ENCODE measurements at places on chromosomes 3 and 15.
A peak's percentile ranks its signal among the peaks of the same experiment; 100 is the strongest.

DNA sequence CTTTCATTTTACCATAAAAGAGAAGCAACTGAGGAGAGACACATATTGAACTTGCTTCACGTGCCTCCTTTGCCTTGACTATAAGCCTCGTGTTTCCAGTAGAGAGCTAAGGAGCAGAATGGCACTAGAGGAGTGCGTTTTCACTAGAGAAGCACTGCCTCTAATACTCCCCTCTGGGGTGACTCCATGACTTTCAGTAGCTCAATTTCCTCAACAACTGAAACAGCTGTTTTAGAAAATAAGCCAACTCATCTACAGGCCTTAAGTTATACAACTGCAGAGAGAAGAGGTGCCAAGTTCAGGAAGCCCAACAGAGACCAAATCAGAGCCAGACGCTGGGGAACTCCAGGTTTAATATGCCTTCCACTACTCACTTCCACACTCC is 1.9 kb downstream of the UBP1 start:
- peak; percentile 36 for DNase-seq

GRCh38 chr3:162718697-162719096 is 1222.1 kb downstream of the OTOL1 start:
- DNase-seq = no peak

DNA sequence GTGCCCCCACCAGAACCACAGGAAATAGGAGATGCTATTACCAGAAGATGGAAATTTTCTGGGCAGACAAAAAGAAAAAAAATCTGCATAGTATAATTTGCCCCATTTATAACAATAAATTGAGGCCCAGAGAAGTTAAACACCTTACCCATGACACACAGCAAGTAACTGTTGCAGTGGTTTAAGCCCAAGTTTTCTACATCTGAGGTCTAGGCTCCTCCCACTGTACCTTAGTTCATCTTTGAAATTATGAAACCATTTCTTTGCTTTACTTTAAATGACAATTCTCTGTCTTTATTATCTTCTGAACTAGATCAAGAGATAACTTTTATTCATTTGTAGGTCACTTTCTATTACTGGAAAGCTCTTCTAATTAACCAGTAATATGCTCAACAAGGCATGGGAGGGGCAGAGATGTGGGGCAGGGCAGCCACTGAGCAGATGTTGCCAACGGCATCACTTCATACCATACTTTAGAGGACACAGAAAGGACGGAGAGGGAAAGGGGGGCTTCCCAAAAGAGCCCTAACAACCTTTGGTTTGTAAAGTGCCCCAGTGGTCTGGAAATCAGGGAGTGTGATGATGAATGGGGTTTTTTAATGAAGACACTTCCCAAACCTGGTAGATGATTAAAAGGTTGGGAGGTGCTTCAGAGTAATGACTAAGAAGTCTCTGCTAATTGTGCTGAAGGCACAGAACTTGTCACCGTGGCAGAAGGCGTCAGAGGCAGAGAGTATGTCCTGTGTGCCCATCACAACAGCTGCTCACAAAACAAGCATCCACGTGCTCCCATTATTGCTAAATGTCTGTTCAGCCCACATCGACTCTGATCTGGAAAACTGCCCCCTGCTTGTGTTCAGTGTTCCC is 342.5 kb downstream of the SHQ1 start:
- DNase-seq = no peak

GRCh38 chr15:97456521-97457202 is 503.8 kb upstream of the ARRDC4 start:
- no peak for DNase-seq

DNA sequence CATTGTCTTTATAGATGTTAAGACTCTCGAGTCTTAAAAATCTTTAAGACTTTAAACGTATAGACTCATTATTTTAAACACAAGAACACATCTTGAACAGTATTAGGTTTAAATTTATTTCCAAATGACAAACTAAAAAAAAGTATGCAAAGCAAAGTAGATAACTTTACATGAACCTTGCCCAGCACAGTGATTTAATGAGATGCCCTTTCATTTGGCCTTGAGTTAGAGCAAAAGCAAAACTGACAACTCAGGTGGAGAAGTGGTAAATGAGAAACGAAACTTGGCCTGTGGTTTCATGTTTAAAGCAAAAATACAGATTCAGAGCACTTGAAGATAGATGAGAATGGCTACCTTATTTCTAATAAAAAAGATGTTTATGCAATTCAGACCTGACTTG is 8.6 kb downstream of the GPR15 start:
- no peak for DNase-seq

- DNase-seq = peak; percentile 78
Measured at GRCh38 chr3:9067352-9067975, 104.2 kb upstream of the RAD18 start.

GRCh38 chr15:68428431-68428940 is 3.5 kb downstream of the ITGA11 start:
- DNase-seq = no peak

DNA sequence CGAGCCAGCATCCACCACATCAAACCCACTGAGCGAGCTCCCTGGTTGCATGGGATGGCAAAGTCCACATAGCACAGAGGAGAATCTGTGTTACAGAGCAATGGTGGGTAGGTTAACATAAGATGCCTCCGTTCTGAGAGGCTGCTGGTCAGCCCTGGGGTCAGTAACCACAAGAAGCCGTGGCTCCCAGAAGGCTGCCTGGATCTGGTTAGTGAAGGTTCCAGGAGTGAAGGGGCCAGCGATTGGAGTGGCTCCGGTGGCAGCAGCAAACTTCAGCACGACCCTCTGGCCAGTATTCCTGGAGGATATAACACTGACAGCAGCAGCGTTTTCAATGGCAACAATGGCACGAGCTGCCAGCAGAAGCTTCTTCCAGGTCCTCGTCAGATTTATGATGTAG is 18.4 kb upstream of the PIGZ start:
- no peak for DNase-seq

DNA sequence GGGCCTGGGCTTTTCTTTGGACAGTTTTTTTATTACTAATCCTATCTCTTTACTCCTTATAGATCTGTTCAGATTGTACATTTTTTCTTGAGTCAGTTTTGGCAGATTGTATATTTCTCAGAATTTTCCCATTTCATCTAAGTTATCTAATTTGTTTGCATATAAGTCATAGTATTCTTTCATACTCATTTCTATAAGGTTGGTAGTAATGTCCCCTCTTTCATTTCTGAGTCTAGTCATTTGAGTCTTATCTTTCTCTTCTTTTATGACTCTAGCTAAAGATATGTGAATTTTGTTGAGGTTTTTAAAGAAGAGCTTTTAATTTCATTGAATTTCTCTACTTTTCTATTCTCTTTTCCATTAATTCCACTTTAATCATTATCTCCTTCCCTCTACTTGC is 27.2 kb downstream of the TRPM1 start:
- no peak for DNase-seq

DNA sequence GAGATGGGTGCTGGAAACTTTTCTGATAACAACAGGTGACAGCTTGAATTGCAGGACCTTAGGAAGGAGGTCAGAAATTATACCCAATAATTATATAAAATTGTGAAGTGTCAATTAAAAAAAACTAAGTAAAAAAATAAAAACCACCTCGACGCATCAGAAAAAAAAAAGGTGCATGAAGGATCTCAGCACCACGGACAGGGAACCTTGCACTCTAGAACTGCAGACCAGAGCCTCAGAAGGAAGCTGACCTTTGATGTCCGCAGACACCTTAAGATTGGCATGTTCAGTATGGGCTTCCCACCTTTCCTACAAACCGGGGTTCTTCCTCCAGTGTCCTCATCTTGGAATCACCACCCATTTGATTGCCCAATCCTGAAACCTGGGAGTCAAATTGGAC is 60.9 kb downstream of the SCN10A start:
- no peak for DNase-seq

DNA sequence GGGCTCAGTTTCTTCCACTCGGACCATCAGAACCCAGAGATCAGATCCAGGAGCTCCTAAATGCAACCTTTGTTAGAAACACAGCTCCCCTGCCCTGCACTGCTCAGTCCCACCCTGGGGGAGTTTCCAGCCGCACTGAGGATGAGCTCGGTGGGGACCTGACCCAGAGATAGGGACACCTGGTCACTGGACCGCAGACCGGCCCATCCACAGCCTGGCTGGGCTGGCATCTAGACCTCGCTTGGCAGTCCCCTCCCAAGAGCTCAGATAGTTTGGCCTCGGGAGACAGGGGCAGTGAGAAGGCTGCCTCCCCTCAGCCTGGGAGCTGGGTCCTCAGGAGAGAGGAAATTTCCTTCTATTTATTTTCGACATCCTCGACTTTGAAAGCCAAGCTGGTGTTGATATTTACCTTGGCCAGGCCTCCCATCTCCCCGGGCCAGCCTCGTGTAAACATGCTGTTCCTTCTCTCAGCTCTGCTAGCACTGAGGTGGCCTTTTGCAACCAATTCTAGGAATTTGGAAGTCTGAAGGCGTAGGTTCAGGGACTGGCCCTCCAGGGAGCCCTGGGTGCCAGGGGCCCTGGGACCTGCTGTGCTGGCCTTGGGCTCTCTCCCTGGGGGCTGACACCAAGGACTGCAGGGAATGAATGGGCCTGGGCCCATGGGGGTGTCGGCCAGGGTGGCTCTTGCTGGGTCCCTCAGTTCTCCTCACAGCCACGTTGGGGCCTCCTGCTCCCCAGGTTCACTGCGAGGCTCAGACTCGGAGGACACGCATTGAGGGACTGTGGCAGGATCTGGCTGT is 90.1 kb downstream of the VGLL4 start:
- DNase-seq = no peak

- DNase-seq = no peak
Measured at GRCh38 chr3:191761906-191762305, 300.9 kb downstream of the PYDC2 start.

- DNase-seq = no peak
Measured at GRCh38 chr15:60382773-60383674, 14.8 kb downstream of the ANXA2 start.

- DNase-seq = peak; percentile 94
Measured at GRCh38 chr3:102156426-102156825, 278.4 kb upstream of the ZPLD1 start.

DNA sequence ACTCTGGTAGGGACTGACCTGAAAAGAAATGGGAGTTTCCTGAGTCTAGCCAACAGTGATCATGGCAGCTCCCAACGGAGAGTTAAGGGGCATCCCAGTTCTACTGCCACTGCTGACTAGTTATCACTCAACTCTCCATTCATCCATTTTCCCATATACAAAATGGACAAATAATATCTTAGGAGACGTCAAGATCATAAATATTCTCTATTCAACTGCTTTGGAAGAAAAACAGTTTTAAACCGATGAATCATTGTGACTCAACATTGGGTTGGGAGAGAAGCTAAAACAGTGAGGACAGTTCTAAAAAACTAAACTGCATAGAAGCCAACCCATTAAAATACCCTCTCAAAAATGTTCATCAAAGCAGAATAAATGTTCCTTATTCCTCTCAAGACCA is 57.6 kb upstream of the CHRM5 start:
- peak; percentile 81 for DNase-seq

DNA sequence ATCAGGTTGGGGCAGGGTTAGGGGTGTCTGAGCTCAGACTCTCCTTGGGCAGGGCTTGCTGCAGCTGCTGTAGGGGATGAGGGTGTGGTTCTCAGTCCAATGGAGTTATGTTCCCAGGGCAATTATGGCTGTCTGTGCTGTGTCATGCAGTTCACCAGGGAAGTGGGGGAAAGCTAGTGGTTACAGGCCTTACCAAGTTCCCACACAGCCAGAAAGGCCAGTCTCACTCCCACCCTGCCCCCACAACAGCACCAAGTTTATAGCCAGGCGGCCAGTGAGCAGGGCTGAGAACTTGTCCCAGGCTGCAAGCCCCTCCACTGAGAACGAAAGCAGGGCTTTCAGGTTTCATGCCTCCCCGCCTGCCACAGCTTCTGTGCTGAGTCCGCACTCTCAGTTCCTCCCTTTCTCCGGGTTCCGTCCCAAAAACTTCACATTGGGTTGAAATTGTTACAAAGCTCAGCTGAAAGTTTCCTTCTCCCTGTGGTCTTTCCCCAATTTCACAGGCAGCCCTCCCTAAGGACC is 19.6 kb upstream of the CPOX start:
- DNase-seq = no peak

- DNase-seq = peak; percentile 48
Measured at GRCh38 chr3:85394424-85394823, 435.6 kb downstream of the CADM2 start.

- DNase-seq = peak; percentile 81
Measured at GRCh38 chr3:104598848-104599511, 767.7 kb upstream of the ALCAM start.

DNA sequence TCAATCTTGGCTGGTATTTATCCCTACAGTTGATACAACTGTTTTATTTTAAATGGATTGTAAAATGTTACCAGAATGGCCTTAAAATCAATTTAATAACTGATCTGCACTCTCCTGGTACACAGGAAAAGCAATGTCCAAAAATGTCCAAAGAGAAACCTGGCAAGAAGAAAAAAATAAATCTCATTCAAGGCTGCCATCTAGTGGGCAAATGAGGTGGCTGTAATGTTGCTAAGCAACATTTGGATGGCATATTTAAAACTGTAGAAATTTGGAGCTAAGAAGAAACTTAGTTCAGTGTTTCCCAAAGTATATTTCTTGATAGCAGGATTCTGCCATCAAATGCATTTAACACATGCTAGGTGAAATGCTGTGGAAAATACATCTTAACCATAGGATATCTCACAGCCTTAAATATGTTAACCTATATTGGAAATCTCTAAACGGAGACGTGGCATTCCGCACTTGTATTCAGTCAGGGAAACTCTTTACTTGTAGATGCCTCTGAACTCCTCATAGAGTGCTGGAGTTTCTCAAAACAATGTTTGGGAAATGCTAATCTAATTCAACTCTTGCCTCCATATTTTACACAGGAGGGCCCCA is 216.8 kb downstream of the ERC2 start:
- DNase-seq = peak; percentile 76

- DNase-seq = peak; percentile 92
Measured at GRCh38 chr3:157248590-157249422, 88.9 kb upstream of the CCNL1 start.

DNA sequence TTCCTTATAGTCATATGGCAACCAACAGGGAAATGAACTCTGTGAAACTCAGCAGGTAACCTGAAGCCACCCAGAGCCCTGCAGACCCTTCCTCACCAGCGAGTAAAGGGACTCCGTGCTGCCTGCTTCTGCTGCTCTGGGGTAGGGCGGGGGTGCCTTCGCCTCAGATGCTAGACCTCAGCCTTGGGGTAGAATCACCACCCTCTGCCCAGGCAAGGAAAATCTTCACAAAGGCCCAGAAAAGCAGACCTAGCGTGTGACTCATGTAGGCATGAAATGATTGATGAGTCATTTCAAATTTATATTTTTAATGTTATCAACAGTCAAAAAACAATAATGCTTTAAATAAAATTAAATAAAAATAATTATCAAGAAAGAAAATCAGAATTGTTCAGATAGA is 6.6 kb downstream of the STIMATE start:
- DNase-seq = peak; percentile 32

GRCh38 chr3:112390783-112391641 is 58.1 kb downstream of the CD200 start:
- peak; percentile 51 for DNase-seq

GRCh38 chr15:65006876-65007275 is 17.2 kb upstream of the SPG21 start:
- DNase-seq = no peak

DNA sequence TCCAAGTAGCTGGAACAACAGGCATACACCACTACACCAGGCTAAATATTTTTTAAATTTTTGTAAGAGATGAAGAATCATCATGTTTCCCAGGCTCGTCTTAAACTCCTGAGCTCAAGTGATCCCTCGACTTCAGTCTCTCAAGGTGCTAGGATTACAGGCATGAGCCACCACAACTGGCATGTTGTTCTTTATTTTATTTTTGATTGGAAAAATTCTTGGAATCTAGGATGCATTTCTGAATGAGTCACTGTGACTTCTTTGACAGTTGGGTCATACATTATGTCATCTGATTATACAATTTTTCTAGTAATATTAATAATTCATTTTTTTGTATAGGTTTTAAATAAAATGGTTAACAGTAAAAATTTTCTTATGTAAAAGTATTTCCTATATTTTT is 870.2 kb downstream of the SI start:
- peak; percentile 48 for DNase-seq
